Substantia nigra (tissue), 51 donors: ENCODE measurements at places on chromosomes 4 and X.

DNA sequence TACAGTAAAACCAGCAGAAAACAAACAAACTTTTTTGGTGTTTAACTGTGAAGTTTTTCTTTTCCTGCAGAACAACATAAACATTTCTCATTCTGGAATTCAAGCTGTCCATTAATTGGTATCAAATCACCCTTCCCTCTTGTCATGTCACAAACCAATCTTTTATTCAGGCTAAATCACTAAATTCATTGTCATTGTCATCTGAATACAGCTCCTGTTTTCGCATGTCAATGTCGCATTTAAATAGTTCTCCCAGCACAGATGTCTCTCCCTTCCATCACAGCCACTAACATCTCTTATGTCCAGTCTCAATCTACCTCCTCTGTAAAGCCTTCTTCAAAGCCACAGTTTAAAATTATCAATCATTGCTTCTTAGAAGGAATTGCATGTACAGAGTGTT is 192.1 kb upstream of the PCDH10 start:
- DNase-seq = no peak

- DNase-seq = no peak
Measured at GRCh38 chr4:64146030-64146429, 263.2 kb downstream of the TECRL start.

GRCh38 chr4:70183168-70183939 is 12.2 kb upstream of the ODAM start:
- DNase-seq = no peak

GRCh38 chr4:168765726-168766125 is 244.3 kb downstream of the CBR4 start:
- no peak for DNase-seq

DNA sequence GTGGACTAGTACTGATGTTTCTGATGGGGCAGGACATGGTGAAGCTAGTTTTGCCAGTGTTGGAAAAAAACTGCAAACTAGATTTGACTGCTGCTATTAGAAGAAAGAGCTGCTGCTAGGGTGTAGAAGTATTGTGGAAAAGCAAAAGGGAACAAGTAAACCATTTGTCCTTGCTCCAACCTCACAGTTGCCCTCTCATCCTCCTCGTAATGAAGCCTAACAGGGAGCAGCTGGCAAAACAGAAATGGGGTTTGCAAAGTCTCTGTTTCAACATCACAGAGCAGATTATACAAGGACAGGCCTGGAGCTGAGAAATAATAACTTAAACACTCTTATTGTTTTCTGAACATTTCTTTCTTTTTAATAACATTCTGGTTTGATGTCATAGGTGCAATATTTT is 346.2 kb downstream of the MAGEB5 start:
- no peak for DNase-seq

GRCh38 chr4:140691369-140691768 is 64.8 kb downstream of the TBC1D9 start:
- DNase-seq = no peak

GRCh38 chr4:162457071-162457865 is 293.5 kb upstream of the FSTL5 start:
- DNase-seq = no peak

GRCh38 chr4:186924723-186925122 is 201.1 kb upstream of the FAT1 start:
- DNase-seq = no peak

GRCh38 chrX:114924856-114925255 is 92.6 kb downstream of the IL13RA2 start:
- no peak for DNase-seq

DNA sequence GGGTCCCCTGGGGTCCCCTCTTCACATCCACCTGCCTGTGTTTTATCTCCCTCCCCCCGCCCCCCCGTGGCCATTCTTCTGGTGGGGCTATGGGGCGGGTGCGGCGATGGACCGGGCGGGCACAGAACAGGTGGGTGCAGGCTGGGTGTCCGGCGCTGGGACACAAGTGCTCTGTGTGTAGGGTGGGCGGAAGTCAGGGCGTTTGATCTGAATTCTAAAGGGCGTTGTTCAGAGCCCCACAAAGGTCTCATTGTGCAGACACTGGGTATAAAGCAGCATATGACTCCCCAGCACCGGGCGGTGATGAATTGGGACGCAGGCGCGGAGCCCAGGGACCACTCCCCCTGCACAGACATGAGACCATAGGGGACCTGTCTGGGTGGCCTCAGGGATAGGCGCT is at the start of gene GJB1:
TSS of gene GJB1 (plus strand) at position 296 of the 400 bp plus-strand sequence. CDS start 484 bp downstream, outside the sequence.
- DNase-seq = peak; percentile 13

DNA sequence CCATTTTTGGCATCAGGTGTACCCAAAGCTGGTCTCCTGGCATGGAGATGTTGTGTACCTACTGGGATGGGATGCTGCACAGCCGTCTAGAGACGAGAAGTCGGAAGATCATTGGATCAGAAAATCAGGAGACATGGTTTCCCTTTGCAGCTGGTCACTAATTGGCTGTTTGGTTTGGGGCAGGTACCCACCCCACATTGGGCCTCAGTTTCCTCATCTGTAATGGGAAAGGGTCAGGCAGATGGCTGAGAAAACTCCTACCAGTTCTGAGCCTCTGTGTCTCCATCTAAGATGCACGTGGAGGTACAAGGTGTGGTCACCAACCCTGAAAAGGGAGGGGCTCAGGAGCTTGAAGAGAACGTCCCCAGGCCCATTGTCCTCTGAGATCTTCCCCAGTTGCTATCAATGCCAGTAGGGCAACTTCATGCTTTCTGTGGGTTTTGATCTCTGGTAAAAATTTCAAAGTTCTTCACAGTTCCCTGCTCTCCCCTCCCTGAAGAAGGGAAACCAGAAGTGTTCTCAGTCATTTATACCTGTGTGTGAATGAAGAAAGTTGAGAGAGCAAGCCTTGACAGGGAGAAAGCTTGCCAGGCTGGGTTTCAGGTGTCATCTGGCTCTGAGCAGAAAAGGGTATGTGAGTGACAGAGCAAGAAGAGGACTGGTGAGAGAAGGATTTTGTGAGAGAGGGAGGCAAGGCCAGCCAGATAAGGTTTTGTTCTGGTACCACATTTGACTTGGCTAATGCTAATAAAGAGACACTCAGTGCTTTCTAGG is 15.1 kb downstream of the TSC22D3 start:
- DNase-seq = no peak

DNA sequence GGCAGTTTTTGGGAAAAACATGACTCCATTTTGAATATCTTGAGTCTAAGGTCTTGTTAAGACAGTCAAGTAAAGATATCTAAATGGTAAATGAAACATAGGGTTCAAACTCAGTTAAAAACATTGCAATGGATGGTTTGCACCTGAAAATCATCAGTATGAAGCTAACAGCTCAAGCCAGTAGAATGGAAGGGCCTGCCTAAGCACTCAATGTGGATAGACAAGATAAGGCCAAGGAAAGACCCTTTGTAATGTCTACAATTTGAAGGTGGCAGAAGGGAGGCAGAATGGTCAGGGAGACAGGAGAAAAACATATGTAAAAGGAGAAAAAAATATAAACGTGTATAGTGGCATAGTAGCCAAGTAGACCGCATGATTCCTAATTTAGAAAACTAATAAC is 78.2 kb downstream of the REELD1 start:
- no peak for DNase-seq

- DNase-seq = no peak
Measured at GRCh38 chr4:8262637-8263322, 6.8 kb upstream of the HTRA3 start.

DNA sequence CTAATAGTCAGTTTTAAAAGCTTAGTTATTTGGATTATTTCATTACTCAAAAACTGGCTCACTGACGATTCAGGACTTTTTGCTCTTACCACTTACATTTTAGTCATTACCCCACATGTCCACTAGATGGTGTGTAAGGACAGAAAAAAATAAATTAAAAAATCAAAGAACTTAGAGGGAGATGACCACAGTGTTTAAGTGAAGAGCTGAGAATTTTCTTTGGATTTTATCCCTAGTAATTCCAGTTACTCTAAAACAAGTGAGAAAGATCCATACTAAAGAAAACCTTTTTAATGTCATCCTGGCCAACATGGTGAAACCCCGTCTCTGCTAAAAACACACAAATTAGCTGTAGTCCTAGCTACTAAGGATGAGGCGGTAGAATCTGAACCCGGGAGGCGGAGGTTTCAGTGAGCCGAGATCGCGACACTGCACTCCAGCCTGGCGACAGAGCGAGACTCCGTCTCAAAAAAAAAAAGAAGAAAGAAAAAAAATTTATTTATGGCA is 26.4 kb upstream of the TMPRSS11B start:
- no peak for DNase-seq

DNA sequence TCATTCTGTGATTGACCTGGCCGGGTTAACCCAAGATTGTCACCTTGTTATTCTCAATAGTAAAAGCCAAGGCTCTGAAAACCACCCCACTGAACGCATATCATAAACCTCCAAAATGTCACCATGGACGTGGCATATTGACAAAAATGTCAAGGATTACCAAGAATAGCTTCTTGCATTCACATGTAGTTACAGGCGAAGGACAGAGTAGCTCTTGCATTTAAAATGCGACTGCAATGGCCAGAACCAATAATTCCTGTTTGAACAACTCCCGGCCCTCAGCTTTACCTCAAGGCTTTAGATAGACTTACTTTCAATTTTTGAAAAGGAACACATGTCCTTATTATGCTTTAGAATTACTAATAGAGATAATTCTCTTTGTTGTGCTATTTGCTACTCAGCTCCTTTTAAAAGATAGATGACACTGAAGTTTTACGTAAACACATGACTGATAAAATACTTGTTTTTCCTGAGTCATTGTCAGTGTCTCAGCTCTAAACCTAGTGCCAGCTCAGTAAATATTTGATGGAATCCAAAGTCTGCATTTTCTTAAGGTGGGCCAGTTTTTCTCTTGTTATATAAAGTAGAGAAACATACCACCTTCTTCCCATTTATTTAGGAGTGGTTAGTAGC is 66.3 kb downstream of the CLDN34 start:
- no peak for DNase-seq

GRCh38 chr4:6953751-6954380 is 44.2 kb downstream of the TBC1D14 start:
- DNase-seq = no peak

DNA sequence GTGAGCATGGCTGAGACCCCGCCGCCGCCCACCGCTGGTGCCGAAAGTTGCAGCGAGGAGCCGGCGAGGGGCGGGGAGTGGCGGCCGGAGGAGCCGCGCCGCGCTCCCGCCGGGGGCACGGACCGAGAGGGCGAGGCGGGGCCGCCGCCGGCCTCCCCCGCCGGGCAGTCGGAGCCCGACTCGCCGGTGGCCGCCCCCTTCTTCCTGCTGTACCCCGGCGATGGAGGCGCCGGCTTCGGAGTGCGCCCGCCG is 16.5 kb downstream of the UTP3 start:
- no peak for DNase-seq

GRCh38 chr4:41475402-41475801 is 62.6 kb upstream of the LIMCH1 start:
- no peak for DNase-seq

- no peak for DNase-seq
Measured at GRCh38 chr4:81030981-81031791, 678 bp downstream of the BMP3 start.

DNA sequence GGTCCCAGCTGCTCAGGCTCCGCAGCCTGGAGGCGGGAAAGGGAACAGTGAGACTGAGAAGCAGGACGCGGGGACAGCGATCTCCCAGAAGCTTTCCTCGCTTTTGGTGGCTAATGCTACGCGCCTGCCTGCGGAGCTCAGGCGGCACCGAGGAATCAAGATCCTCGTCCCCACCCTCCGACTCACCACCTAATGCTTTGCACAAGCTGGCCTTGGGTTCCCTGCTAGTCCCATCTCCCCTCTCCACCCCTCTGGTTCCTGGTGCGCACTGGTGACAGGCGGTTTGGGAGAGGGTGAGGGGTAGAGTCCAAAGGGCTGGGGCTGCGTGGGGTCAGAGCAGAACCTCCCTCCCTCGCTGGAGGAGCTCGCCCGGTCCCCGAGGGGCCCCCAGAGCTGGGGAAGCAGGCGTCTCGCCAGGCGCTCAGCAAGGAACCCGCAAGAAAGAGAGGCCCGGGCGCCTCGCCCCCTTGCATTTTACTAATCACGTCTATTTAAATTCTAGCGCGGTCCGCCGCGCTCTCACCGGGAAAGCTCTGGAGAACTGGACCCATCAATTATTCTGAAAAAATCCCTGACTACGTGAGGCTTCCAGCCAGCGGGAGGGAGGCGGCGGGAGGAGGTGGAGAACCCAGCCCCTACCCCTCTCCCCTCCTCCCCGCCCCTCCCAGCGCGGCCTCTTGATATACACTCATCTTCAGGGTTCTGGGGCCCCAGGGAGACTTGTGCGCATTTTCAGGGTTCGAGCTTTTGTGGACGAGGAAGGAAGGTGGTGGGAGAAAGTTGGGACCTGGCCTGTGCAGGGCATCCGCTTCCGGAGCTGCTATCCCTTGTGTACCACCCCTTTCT is 9.1 kb downstream of the POU4F2 start:
- no peak for DNase-seq

DNA sequence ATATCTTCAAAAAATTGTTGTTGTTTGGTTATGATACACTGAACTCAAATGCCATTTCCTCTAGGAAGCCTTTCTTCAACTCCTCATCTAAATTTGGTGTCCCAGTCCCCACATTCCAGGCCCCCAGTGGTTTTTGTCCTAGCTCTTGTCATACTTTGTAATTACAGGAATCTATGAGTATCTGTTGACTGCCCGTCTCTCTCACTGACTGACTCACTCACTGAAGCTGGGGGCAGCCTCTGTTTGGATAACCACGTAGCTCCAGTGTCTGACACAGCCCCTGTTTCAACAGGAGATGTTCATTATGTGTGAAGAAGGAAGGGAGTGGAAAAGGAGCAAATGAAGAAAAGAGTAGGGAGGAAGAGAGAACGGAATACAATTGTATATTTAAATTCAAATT is 284.1 kb upstream of the TENM3 start:
- DNase-seq = no peak

DNA sequence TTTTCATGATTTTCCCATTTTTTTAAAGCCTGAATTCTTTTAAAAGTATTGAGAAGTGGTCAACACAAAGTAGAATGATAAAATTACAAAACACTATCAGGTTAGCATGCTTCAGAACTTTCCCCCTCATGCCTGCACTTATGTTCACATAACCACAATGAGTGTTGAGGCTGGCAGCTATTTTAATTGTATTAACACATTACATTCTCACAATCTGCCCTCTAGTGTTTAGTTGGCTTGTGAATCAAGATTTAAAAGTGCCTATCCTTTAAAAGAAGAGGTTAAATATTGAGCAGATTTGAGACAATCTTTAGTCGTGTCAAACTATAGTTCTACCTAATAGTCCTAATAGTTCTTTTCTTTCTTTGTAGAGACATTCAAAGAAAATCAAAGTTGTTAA is 93.6 kb upstream of the NAP1L5 start:
- DNase-seq = no peak

GRCh38 chrX:2595258-2595657 is 94.5 kb upstream of the DHRSX start:
- DNase-seq = no peak

DNA sequence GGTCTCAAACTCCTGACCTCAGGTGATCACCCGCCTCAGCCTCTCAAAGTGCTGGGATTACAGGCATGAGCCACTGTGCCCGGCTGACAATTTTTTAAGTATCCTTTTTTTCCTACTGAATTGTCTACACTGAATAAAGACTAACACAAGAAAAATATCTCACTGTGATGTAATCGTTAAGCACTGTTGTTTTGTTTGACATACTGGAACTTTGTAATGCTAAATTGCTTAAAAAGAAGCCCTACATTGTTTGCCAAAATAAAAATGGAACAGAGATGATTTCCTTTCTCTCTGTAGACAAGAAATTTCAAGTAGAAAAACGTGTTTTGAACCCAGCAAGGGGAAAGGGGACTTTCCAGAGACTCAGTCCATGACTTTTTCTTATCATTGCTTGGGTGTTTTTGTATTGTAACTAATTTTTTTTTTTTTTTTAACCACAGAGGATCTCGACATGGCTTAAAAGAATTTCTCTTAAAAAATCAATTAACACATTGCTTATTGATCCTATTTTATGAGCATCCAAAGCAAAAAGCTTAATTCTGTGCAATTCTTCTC is 74.9 kb downstream of the TMEM156 start:
- DNase-seq = no peak
